ENCODE measurements at places on chromosomes 1 and 21.

GRCh38 chr1:17117451-17118265 is 1.6 kb downstream of the PADI2 start:
- no peak for DNase-seq

GRCh38 chr1:200438911-200439310 is 29.1 kb upstream of the ZNF281 start:
- DNase-seq: no peak

GRCh38 chr1:24364975-24365678 is 46.0 kb downstream of the GRHL3 start:
- peak; percentile 63 for DNase-seq

DNA sequence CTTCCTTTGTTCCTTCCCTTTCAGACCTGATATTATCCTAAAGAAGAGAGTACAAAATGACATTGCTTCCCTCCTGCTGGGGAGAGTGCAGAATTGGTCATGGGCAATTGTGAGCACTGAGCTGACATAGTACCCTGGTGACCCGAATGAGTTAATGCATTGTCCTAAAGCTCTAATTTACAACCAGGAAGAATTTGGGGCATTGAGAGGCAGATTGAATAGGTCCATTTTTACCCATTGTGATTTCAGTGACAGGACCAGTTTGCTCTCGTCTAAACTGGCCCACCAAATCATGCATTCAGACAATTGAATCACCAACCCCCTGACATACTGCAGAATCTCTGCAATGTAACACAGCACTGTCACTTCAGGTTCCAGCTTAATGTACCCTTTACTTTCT is 497.4 kb downstream of the DPYD start:
- no peak for DNase-seq

GRCh38 chr1:41483001-41483850 is 1.3 kb downstream of the EDN2 start:
- DNase-seq: no peak

GRCh38 chr1:199422206-199422605 is 605.3 kb upstream of the NR5A2 start:
- DNase-seq: no peak
